Fibroblast of villous mesenchyme (primary cell): ENCODE measurements at places on chromosomes 12 and 14. TPM values are rescaled to one million over a fixed set of nuclear protein-coding genes. Genes with fewer than 3 reads are reported as not detected.

Gene CLMN
- total RNA-seq: under 0.01 and 0.43 TPM in 2 replicates

Gene ARF3
- total RNA-seq: 49.3 and 68.2 TPM in 2 replicates

Gene ASPG
- total RNA-seq: not detected in 2 replicates

DNA sequence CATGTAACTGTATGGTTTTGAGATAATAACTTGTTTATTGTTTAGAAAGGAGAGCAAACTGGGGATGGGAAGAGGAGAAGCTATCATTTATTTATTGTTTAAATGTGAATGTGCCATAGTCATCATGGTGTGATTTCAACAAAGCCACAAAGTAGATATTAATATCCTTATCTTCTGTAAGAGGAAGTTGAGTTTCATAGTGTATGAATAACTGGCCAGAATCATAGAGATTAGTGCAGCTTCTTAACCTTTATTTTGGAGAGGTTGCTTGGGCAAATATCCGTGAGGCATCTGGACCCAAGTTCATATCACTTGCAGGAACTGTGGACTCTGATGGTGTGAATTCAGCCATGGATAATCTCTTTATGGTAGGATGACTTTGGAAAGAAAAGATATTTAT, 26.8 kb upstream of the LYZ start:
- DNase-seq: no peak

- peak; percentile 3 for DNase-seq
Observed at GRCh38 chr12:130031571-130032189, 127.9 kb upstream of the TMEM132D start.
